NCI-H524 (cell line): ENCODE measurements at places on chromosomes 7 and 10.

DNA sequence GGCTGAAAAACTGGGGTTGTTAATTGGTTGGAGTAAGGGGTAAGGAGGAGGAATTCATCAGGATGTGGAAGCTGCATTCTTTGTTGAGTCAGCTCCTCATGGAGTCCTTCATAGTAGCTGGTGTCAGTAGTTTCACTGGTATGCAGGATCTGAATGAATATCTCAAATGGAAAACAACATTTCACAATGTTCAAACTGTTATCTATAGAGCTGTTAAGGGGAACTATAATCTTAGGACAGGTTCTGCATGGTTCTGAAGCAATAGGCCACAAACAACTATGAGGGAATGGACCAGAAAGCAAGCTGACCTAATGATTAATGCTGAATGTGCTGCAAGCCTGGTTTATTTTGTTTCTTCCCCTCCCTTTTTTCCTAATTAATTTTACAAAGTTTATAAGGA is 225.8 kb downstream of the IPMK start:
- no peak for DNase-seq

GRCh38 chr7:2190531-2190930 is 42.2 kb downstream of the MAD1L1 start:
- no peak for DNase-seq

- no peak for DNase-seq
Measured at GRCh38 chr7:40282858-40283257, 148.1 kb downstream of the SUGCT start.

- DNase-seq = no peak
Measured at GRCh38 chr7:65809259-65809981, 63.5 kb upstream of the VKORC1L1 start.

DNA sequence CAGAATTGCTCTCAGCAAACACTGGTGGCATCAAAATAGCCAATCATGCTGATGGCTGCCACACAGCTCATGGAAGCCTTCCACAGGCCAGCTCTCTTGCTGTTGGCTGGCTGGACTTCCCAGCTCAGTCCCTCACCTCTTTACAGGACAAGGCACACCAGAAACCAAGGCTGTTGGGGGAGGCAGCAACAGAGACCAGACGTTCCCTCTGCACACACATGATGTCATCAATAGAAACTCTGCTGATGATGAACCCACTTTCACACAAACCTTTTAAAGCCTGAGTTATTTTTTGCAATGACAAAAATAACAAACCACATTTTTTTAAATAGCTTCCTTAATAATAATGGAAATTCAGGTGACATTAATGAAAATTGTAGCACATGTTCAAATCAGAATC is 300.9 kb upstream of the C7orf33 start:
- DNase-seq = no peak

DNA sequence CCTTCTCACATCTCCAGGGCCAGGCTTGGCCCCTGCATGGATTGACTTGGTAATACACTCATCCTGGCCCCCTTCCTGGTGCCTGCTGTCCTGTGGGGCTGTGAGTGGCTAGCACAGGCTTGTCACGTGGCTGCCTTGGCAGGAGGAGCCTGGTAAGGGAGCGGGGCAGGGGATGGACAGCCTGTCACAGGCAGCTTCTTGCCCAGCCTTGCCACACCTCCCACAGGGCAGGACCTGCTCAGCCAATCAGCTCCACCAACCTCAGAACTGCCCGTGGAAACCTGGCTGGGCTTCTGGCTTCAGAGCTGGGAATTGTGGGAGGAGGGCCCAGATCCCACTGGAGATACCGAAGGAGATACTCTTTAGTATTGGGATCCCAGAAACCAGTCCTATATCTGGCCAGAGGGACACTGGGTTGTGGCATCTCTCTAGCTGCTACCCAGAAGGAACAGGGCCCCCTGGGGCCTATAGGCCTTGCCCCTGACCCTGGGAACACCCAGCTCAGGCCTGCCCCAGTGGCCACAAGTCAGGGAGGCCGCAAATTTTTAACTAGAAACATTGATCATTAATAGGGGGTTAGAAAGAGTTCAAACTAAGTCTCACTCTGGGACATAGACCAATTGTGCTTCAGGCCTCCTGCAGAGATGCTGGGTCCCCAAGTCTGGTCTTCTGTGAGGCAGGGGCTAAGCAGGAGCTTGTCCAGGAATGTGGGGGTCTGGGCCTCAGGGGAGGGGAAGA is at the start of gene HOGA1:
Gene HOGA1, plus strand, starts transcription at position 330 of the 738 bp plus-strand sequence. Its CDS starts 315 bp downstream, at position 645.
- DNase-seq = peak; percentile 28

- DNase-seq = peak; percentile 55
Measured at GRCh38 chr7:15459018-15459615, 102.7 kb downstream of the AGMO start.

DNA sequence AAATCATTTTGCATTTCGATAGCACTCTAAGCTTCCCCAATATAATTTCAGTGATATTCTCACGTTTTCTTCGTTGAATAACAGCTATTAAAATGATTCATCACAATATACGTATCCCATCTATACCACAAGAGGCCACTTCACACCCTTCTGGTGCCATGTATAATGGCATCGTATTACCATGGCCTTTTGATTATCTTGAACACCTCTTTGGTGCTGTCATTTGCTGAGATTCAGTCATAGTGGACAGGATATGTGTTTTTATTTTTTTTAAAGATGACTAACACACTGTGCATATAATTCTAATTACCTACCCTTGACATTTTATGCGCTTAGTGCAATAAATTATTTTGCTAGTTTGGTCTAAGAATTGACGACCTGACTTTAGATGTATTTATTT is 6.7 kb upstream of the INSYN2A start:
- peak; percentile 22 for DNase-seq

DNA sequence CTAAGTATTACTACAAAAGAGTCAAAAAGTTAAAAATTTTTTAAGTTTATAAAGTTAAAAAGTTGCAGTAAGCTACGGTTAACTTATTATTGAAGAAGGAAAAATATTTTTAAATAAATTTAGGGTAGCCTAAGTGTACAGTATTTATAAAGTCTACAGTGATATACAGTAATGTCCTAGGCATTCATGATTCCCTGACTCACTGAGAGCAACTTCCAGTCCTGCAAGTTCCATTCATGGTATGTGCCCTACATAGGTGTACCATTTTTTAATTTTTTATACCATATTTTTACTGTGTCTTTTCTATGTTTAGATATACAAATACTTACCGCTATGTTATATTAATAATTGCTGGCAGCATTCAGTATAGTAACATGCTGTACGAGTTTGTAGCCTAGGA is 92.3 kb downstream of the CTNNA3 start:
- no peak for DNase-seq

GRCh38 chr10:28715246-28715645 is 37.9 kb downstream of the BAMBI start:
- no peak for DNase-seq

DNA sequence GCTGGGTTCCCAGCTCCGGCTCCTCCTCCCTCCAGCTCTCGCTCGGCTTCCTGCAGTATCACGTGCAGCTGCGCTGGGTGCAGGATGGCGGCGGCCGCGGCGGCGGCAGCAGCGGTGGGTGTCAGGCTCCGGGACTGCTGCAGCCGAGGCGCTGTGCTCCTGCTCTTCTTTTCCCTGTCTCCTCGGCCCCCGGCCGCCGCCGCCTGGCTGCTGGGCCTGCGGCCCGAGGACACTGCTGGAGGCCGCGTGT is at the start of gene CNNM1:
Gene CNNM1, plus strand, starts transcription at position 53 of the 250 bp plus-strand sequence. Its CDS starts 32 bp downstream, at position 85.
- DNase-seq = no peak

GRCh38 chr7:137968890-137969289 is 33.0 kb downstream of the CREB3L2 start:
- no peak for DNase-seq

- no peak for DNase-seq
Measured at GRCh38 chr10:59047957-59048618, 128.4 kb upstream of the PHYHIPL start.

DNA sequence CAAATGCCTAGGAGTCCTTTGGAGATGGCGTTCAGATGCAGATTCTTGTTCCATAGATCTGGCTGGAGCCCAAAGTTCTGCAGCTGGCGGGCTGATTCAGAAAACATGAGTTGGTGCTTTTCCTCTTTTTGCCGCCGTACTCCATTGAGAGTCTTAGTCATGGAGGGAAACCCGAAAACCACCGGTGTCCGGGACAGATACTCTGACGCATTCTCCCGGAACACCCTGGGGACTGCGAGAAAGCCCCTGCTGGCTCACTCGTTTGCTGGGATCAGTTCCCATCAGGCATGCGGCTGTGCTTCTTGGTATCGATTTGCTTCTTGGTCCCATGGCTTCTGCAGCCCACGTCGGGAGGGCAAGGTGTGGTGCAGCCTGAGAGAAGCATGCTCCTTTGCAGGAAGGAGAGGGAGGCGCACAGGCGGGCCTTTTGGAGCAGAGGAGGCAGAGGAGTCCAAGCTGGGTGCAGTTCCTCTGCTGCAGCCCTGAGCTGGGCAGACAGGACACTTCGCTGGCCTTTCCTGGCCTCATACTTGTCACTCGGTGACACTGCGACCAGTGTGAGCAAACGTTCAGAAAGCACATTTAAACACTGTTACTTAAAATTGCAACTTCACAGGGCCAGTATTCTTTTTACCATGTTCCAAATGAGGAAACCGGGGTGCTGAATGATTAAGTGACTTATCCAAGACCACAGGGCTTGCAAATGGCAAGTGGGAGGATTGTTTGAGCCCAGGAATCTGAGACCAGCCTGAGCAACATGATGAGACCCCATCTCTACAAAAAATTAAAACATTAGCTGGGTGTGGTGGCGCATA is 30.6 kb upstream of the PFKFB3 start:
- DNase-seq = no peak

DNA sequence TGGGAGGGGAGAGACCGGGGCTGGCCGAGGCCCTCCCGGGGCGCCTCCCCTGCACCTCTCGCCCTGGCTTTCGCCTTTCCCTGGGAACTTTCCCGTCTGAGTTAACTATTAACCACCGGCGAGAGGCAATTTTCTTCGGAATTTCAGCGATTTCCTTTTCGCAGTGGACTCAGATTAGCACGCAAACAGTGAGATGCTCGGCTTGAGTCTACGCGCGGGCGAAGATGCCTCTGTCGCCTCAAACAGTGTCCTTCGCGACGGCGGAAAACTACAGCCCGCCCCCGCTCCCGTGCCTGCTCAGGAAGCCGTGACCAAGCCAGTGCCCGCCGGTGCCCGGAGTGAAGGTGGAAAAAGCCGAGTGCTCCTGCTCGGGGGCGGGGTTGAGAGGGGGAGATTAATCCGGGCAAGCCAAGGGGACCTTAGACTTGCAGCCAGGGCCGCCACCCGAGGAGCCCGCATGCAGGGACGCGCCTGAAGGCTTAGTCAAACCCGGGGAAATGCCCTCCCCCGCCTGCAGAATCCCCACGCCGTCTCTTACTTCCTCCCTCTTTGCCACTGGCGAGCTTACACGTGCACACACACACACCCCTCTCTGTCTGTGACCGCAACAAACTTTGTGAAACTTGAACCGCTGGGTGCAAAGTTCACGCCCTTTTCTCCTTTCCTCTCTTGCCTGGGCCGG is 14.5 kb upstream of the PAX2 start:
- no peak for DNase-seq

- DNase-seq = no peak
Measured at GRCh38 chr7:138542183-138542582, 82.1 kb downstream of the TRIM24 start.

- no peak for DNase-seq
Measured at GRCh38 chr7:107660381-107661080, at the start of gene SLC26A4. Gene SLC26A4, plus strand, starts transcription at chr7:107660828. Its CDS starts 814 bp downstream, at chr7:107661642.

DNA sequence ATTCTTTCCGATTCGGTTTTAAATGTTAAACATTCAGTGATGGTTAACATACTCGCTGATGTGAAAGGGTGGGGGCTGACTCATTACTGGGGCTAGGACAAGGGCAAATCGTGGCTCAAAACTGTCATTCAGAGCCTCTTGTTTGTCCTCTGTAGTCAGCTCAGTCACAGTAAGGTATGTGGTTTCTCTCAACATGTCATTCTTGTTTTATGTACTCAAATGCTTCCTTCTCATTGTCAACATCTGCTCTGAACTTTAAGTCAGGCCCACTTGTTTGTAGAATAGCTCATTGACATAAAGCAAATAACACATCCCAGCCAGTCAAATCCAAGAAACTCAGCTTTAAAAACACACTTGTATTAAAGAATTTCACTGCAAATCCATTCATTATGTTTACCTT is 7.3 kb downstream of the SLC16A9 start:
- no peak for DNase-seq

DNA sequence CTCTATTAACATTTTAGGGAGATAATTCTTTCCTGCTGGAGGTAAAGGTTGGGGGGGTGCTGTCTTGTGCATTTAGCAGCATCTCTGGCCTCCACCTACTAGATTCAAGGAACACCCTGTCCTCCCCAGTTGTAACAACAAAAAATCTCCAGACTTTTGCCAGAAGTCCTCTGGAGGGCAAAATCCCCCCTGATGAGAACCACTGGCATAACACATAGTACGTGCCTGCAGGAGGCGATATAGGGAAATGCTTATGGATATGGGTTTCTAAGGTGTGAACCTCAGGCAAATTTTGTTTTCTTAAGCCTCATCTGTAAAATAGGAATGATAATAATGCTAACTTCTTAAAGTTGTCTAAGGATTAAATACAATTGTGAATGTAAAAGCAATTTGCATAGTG is 2.9 kb upstream of the OSBPL3 start:
- no peak for DNase-seq

- DNase-seq = no peak
Measured at GRCh38 chr7:111997546-111997945, 208.7 kb downstream of the DOCK4 start.

- no peak for DNase-seq
Measured at GRCh38 chr10:128814782-128815181, 652.3 kb upstream of the MGMT start.

DNA sequence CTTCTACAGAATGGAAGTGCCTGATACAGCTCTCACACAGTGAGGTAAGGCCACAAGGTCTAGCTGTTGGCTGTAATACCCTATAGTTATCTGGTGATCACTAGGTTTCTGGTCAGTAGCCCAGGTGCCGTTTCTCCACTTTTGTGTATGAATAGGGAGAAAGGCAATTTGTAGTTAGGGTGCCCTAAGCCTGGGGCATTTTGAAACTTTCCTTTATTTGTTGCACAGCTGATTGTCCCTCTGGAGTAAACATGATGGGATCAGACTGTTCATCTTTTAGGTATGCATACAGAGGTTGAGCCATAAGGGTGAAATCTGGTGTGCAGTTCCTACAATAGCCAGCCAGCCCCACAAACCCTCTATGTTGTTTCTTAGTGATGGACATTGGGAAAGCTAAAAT is 112.4 kb downstream of the ANKRD26 start:
- no peak for DNase-seq

DNA sequence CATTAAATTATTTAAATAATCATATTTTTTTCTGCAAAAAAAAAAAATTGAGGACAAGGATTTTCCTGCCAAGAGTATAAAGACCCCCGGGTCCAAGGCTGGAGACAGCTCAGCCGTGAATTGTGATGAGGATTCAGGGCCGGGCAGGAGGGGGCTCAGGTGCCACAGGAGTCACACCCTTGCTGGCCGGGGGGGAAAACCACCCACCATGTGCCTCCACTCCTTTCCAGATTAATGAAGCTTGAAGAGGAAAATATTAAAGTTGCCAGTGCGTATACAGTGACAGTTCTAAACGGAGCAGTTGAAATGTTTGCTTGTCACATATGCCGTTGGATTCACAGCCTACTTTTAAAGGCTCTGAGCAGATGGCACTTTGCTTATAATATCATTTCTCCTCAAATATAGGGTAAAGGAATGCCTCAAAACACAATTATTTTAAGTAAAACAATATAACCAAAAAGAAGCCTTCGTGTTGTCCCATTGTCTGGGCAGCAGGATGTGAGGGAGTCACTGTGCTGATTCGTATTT is 49.6 kb downstream of the ADARB2 start:
- DNase-seq = no peak

- no peak for DNase-seq
Measured at GRCh38 chr10:122328676-122329075, 45.8 kb upstream of the PLEKHA1 start.

- DNase-seq = no peak
Measured at GRCh38 chr7:16589881-16590280, 55.7 kb downstream of the ANKMY2 start.

- no peak for DNase-seq
Measured at GRCh38 chr7:115135769-115136410, 214.0 kb downstream of the MDFIC start.
